Ovary (tissue), 10 donors: ENCODE measurements at places on chromosomes 6 and 20. TPM values are rescaled to one million over a fixed set of nuclear protein-coding genes. Genes with fewer than 3 reads are reported as not detected.

DNA sequence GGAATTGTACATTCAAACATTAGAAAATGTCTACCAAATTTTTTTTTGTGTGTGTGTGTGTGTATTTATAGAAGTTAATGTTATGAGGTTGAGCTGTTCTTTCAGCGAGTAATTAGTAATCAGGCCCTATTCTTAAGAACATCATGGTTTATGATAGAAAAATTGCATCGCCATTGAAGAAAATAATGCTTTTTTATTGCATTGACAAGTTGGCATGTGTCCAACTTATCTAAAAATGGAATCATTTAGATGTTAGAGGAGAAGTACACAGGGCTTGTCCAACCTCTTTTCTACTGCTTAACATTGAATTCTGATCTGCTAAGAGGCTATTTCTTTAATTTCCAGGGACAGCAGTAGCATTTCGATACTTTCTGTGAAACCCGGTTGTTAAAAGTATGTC, 61.6 kb upstream of the ADGRG6 start:
- DNase-seq, result no peak
- H3K36me3 ChIP-seq, result no peaks in the 10 kb centered on the region
- no peak overlapping the region for H3K4me3 ChIP-seq

- no peak for DNase-seq
- H3K36me3 ChIP-seq, result no peaks in the 10 kb centered on the region
- no peak overlapping the region for H3K27ac ChIP-seq
- no peak overlapping the region for H3K4me3 ChIP-seq
- H3K4me1 ChIP-seq, result peaks cover 8% of the 10 kb centered on the region
Observed at GRCh38 chr20:23061262-23061661, 11.8 kb upstream of the THBD start.

GRCh38 chr20:47810116-47810677, 24.9 kb upstream of the SULF2 start:
- H3K4me1 ChIP-seq, result no peaks in the 10 kb centered on the region
- no peak for DNase-seq
- H3K27me3 ChIP-seq, result no peaks in the 10 kb centered on the region

DNA sequence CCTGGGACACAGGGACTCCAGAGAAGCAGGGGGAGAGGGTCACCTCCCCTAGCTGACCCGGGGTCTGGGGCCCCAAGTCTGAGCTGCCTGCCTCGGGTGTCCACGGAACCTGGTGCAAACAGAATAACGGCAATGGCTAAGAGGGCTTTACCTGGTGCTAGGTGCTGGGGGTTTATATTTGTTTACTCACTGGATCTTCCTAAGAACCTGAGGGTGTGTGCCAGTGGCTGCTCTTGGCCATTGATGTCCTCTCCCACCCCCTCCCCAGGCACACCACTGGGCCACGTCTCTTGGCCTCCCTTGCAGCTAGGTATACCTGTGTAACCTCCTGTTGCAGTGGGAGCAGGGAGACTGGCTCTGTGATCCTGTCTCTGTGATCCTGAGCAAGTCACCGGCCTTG, 157.9 kb upstream of the MLN start:
- no peak for DNase-seq
- H3K27ac ChIP-seq, result no peak overlapping the region
- no peaks in the 10 kb centered on the region for H3K27me3 ChIP-seq
- H3K4me3 ChIP-seq, result no peak overlapping the region
- H3K4me1 ChIP-seq, result no peaks in the 10 kb centered on the region

- H3K27me3 ChIP-seq, result no peaks in the 10 kb centered on the region
- H3K36me3 ChIP-seq, result no peaks in the 10 kb centered on the region
- peaks cover 5% of the 10 kb centered on the region for H3K4me1 ChIP-seq
- no peak overlapping the region for H3K27ac ChIP-seq
Observed at GRCh38 chr6:136593748-136594490, 43.7 kb upstream of the MAP7 start.

DNA sequence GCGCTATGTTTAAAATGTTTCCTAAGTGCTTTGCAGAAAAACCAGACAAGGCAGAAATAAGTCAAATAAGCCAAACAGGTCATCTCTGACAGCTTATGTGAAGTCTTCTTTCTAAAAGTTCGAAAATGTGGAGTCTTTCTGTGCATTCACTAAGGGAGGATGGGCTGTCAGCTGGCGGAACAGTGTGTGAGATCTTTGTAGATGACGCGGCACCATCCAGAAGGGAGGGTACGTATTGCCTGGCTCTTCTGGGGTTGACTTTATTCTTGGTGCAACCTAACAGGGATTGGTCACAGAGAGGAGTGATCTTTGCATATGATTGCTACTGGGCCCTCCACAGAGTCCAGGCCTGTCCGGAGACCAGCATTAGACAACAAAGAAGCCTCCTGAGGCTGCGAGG, 114.5 kb upstream of the EDN1 start:
- no peak for DNase-seq
- no peaks in the 10 kb centered on the region for H3K27me3 ChIP-seq
- H3K4me3 ChIP-seq, result no peak overlapping the region
- H3K4me1 ChIP-seq, result no peaks in the 10 kb centered on the region
- no peak overlapping the region for H3K27ac ChIP-seq

DNA sequence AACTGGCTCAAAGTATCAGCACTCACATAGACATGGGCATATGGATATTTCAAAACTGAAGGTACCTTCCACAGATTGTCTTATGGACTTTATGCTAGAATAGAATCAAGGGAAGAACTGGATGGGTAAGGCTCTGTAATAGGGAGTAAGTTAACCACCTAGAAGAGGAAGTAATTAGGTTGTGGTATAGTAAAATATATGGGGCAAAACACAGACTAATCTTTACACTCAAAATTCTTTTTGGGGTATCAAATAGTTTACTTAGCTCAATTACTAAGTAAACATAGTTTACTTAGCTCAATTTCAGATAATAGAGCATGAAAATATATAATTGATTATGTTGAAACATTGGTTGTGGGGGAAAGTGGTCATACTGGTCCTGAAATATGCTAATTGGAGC, 94.2 kb upstream of the ATXN1 start:
- no peaks in the 10 kb centered on the region for H3K4me1 ChIP-seq
- no peaks in the 10 kb centered on the region for H3K27me3 ChIP-seq
- no peak for DNase-seq
- no peaks in the 10 kb centered on the region for H3K36me3 ChIP-seq

DNA sequence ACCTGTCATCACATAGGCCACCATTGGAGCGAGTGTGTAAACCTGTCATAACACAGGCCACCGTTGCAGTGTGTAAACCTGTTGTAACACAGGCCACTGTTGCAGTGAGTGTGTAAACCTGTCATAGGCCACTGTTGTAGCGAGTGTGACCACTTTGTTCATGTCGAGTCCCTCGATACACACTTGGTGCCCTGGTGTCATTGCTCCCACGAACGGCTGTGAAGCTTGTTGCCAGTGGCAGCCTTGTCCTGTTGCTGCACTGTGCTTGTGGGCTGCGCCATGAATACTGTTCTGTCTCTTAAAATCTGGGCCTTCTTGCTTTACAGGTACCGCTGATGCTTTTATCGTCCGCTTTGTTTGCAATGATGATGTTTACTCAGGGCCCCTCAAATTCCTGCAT, 61.4 kb upstream of the SLC22A1 start:
- H3K4me1 ChIP-seq, result peaks cover 10% of the 10 kb centered on the region
- no peak overlapping the region for H3K4me3 ChIP-seq
- H3K27me3 ChIP-seq, result no peaks in the 10 kb centered on the region
- H3K27ac ChIP-seq, result no peak overlapping the region

DNA sequence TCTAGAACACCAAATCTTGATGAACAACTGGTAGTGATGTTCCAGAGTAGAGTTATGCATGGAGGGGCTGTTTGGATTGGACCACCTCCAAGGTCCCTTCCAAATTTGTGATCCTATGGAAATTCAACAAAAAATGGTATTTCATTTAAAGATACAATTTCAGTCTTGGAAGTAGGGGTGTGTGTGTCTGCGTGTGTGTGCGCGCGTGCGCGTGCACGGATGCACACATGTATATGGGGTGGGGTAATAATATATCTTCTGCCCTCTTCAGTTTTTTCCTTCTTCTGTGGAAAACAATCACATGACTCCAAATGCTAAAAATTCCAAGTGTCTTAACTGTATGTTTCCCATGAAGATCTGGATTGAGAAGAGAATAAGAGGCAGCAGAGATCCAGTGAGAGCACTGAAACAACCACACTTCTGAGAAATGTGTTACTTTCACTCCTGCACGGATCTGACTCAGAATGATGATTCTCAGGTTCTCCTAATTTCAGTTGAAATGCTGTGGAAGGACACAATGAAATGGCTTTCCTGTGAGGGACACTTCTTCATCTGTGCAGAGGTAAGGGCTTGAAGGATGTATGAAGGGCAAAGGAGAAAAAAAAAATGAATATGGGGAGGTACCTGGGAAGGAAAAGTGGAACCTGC, 10.6 kb upstream of the IL17F start:
- H3K36me3 ChIP-seq, result no peaks in the 10 kb centered on the region
- no peak overlapping the region for H3K27ac ChIP-seq
- no peak overlapping the region for H3K4me3 ChIP-seq
- no peaks in the 10 kb centered on the region for H3K27me3 ChIP-seq
- no peaks in the 10 kb centered on the region for H3K4me1 ChIP-seq

DNA sequence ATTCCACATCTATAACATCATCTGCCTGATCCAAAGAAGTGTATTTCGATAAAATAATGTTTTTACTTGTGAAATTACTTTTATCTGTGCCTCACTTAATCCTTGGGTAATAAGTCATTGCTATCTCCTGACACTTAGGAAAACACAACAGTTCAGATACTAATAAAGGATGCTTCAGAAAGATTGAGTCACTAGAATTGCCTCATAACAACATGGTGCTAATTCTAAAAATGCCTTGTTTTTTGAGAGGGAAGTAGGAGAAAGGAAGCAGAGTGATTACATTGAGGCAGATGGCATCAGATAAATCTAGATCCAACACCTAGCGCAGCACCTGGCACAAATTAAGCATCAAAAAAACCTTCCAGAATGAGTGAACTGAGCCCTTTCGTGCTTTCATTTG, 69.0 kb downstream of the NCOA7 start:
- H3K4me1 ChIP-seq, result no peaks in the 10 kb centered on the region
- DNase-seq, result no peak
- H3K27me3 ChIP-seq, result no peaks in the 10 kb centered on the region

DNA sequence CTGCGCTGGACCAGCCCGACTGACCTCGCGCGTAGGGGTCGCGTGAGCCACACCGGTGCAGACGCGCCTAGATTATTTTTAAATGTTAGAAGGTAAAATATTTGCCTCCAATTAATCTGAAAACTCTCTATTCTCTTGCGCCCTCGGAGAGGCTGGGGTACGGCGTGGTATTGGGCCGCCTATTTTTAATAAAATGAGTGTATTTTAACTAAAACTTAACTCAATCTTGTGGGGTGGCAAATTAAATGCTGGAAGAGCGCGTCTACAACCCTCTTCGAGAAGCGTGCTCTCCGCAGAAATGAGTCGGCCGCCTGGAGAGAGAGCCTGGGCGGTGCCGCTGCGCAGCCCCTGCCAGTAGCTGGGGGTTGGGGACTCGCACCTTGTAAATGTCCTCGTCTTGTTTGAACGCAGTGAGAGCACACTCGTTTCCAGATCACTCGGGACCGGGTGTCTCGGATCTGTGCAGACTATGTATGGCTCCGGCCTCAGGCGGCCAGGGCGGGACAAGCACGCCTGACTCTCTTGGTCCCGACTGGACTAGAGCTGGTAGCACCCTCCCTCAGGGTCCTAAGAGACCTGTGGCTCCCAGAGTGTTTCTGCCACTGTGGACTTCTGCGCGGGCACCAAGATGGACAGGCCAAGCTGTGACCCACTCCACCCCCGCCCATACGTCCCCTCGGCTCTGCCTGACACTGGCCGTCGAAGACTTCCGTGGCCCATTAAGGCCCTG, 2.0 kb upstream of the MAFB start:
- H3K27ac ChIP-seq, result no peak overlapping the region
- H3K4me1 ChIP-seq, result peaks cover 9% of the 10 kb centered on the region
- no peaks in the 10 kb centered on the region for H3K36me3 ChIP-seq

DNA sequence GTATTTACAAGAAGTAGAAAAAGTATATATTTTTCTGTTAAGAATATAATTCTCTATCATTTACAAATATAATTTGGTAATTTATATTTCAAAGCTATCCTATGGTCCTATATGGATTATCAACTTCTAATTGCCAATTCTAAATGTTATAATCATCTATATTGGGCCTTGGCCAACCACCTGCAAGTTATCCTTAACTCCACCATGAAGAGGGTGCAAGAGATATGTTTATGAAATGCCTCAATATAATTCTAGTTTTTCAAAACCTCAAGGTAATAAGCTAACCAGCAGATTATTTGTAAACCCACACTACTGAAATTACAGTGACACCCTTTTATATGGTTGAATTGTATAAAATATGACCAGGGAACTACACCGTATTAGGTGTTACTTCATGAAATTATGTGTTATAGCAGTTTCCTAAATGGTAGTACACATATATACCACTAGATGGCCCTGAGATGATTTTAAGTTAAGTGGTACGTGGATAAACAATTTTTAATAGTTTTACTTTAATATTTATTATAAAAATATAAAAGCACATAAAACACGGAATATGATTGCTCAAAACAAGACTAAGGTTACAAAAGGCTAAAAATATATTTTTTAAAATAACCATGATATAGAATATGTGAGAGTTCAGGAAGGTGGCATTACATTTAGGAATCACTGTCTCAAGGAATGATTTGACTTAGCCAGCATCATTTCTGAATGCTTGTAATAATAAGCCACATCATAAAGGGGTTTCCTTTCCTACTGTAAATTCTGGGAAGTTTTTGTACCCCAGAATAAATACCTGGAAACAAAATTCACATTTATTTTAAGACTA, 9.8 kb upstream of the PNISR start:
- DNase-seq, result no peak
- H3K4me1 ChIP-seq, result no peaks in the 10 kb centered on the region
- no peak overlapping the region for H3K4me3 ChIP-seq
- H3K36me3 ChIP-seq, result no peaks in the 10 kb centered on the region
- no peak overlapping the region for H3K27ac ChIP-seq
- no peaks in the 10 kb centered on the region for H3K27me3 ChIP-seq

GRCh38 chr6:1815827-1816452, 206.2 kb downstream of the FOXC1 start:
- no peaks in the 10 kb centered on the region for H3K36me3 ChIP-seq
- no peak overlapping the region for H3K27ac ChIP-seq
- no peak for DNase-seq
- H3K4me3 ChIP-seq, result no peak overlapping the region
- no peaks in the 10 kb centered on the region for H3K4me1 ChIP-seq

Gene TCP11
- 0.50 TPM for total RNA-seq

Gene RAB44
- not detected for total RNA-seq

Gene CLIC5
- total RNA-seq, result 2.9 TPM

Gene SLPI
- total RNA-seq, result 622 TPM

Gene CCN6
- total RNA-seq, result not detected

Gene ANGPT4
- 0.95 TPM for total RNA-seq

Gene EYS
- not detected for total RNA-seq
